ENCODE measurements at places on chromosomes 7 and 10.
A peak's percentile ranks its signal among the peaks of the same experiment; 100 is the strongest.

- no peak for DNase-seq
Observed at GRCh38 chr10:49304137-49304536, 5.2 kb downstream of the C10orf71 start.

DNA sequence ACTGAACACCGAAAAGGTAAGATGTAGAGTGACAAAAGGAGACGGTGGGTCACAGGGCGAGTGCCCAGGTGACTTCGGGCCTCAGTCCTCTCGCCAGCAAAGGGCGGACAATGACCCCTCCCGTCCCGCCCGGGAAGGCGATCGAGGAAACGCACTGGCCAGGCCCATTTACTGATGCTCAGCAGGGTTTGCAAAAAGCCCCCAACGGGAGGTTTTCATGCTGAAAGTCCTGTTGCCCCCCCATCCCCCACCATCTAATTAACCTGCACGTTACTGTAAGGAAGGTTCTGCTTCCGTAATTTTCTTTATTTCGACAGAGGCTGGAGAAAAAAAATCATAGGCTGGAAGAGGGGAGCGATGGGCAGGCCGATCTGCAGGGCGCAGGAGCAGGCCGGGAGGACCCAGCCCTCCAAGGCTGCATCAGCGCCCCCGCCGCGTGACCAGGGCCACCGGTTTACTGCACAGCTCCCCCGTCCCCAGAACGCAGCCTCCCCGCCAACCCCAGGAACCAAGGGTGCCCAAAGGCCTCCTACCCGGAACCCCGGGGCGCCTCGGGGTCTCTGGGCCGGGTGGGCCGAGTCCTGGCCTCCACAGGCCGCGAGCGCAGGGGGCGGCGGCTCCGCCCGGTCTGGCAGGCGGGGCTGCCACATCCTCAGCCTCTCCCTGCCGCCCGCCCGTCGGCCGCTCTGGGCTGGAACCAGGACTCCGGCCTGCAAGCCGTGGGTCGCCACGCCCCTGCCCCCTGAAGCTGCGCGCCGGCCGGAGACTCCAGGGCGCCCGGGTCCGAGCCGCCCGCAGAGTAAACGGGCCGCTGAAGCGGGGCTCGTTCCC, 613 bp downstream of the OAT start:
- peak; percentile 34 for DNase-seq

DNA sequence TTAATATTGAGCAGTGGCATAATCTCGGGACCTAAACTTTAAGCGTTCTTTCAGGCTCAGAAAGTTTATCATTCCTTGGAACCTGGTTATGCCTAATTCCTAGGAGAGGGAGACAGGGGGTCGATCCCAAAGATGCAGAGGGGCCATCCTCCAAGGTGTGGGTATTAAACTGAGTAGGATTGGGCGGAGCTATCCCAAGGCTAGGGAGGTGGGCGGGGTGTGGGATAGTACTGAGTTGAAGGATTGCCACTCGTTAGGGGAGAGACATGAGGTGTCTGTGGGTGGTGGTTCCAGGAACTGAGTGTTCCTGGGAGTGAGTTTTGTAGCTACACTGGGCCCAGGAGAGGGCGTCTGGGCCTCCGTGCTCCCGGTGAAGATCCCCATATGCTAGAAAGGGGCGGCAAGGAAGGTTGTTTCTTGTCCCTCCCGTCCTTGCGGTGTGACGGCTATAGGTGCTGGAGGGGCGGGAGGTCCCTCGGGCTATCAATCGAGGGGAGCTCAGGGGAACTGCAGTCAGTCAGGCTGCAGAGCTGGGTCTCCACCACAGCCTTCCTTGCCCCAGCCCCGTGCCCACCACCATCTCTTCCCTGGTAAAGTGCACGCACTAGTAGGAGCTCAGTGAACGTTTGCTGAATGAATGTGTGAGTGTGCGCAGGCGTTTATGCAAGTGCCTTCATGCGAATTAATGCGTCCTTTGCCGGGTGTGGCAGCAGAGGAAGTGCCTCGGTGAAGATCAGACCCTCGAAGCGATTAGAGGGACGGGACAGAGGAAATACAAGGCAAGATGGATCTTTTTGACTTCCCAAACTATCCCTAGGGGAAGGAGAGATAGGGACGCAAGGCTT, 3.0 kb upstream of the HMX2 start:
- no peak for DNase-seq

- DNase-seq = no peak
Observed at GRCh38 chr10:73086816-73087215, 9.8 kb downstream of the P4HA1 start.

DNA sequence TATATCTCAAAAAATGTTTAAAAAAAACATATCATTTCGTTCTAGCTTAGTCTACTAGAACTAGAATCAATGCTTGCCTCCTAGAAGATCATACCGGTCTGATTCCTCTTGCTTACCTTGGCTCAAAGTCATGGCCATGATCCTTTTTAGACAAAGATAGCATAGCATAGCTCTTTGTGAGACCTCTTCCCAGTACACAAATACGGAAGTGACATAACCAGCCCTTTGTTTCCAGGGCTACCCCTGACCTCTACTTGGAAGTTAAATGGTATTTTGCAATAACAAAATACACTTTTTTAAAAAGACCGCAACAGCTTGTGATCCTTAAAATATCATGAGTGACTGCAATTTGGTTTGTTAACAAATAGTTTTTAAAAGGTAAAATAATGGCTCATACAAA, 130.7 kb upstream of the NOBOX start:
- DNase-seq = no peak

DNA sequence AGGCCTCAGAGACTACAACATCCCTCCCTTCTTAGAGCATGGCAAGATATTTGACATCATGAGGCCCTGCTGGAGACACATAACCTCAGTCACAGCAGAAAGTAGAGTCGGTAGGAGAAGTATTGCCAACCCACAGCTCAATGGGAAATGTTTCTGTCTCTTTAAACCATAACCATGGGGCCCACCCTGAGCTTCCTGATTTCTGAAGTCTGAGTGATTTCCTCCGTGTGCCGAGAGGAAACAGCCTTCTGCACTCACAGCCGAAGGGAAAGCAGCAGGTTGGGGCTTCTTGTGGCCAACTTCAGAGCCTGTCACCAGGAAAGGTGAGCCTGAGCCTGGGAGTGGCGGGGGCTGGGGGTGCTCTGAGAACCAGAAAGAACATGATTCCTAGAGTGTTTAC, at the start of gene GIMAP1:
GIMAP1 (plus strand) TSS at position 246 of the 400 bp plus-strand sequence. CDS start 2,435 bp downstream, outside the sequence.
- peak; percentile 46 for DNase-seq

- no peak for DNase-seq
Observed at GRCh38 chr10:98899018-98899417, 336.6 kb downstream of the HPSE2 start.

- no peak for DNase-seq
Observed at GRCh38 chr7:31373337-31374289, 33.1 kb upstream of the NEUROD6 start.

DNA sequence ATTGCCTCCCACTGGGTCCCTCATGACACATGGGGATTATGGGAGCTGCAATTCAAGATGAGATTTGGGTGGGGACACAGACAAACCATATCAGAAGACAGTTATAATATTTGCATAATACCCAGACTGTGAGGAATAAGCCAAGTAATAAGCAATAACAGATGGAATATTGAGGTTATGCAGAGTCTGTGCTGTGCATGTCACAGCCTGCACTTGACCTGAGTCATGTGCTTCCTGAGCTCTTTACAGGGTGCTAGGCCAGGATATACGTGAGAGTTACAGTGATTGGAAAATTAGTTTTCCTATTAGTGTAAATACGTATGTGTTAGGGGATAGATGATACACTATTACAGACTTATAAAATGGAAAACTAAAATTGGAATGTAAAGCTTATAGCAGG, 288.7 kb downstream of the SDK1 start:
- no peak for DNase-seq

DNA sequence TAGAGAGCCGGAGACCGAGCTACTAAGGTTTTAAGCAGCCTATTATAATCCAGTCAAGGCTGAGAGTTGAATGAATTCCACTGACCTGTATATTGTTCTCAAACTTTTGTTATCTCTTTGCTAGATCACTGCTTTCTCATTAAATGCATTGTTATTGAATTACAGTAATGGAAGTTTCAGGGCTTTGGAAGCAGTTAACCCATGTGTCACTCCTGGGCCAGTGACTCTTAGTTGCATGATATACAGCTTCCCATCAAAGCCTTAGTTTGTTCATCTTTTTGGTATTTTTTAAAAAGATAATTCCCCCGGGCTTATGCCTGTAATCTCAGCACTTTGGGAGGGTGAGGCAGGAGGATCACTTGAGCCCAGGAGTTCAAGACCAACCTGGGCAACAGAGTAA, 55.4 kb upstream of the KIAA1217 start:
- DNase-seq = no peak

GRCh38 chr7:71488308-71488707, 356.4 kb downstream of the GALNT17 start:
- DNase-seq = no peak

DNA sequence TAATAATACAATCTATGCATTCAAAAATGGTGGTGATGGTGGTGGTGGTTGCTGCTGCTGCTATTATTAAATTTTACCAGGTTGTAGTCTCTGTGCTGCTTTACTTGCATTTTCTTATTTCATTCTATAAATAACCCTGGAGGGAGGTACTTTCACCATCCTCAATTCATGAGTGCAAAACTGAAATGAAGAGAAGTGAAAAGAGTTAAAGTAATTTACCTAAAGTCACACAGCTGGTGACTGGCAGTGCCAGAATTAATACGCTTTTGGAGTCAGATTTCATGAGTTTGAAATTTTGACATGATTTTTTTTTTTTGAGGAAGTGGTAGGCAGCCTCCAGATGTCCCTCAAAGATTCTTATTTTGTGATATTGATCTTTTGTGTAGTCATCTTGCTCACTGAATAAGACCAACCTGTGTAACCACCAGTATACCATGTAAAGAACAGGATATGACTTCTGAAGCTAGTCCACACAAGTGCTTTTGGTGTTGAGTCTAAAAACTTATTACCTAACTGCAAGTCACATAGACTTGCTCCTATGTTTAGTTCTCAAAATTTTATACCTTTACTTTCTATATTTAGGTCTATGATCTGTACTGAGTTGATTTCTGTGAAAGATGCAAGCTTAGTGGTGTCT, 218.8 kb downstream of the ZWINT start:
- no peak for DNase-seq

- no peak for DNase-seq
Observed at GRCh38 chr7:43462836-43463235, 120.1 kb upstream of the STK17A start.

DNA sequence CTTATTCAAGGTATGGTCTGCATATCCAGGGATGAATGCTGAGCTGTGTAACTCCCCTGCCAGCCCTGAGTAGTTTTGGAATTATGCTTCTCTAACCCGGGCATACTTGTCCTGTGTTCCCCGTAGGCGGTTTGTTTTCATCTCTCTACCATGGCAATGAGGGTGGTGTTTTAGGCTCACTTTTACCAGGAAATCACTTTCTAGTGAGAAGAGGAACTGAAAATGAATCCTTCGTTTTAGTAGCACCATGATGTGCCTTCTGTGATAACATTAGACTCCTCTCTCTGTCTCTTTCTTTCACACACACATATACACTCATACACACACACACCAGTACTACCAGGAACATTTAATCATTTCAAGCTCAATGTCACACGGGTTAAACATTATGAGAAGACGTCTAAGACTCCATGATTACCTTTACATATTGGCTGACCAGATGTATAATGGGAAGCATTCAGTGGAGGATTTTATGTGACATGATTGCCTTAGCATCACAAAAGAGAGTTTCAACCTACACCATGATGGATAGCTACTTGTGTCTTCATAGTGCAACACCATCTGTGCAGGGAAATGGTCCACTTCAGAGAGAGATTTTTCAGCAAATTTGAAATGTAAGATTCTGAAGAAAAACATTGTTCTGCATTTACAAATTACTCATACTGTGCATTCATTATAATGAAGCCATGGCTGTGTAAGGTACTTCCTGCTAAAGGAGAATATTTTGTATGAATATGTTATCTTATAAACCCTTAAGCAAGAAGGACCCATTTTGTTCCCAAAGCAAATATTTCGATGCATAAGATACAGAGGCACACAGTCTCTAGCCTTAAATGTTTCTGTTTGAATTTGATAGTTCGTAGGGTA, 31.0 kb upstream of the PFKP start:
- no peak for DNase-seq

GRCh38 chr7:92108821-92109220, 25.5 kb downstream of the CYP51A1 start:
- no peak for DNase-seq

- no peak for DNase-seq
Observed at GRCh38 chr7:141227454-141227853, 153.6 kb downstream of the TMEM178B start.

DNA sequence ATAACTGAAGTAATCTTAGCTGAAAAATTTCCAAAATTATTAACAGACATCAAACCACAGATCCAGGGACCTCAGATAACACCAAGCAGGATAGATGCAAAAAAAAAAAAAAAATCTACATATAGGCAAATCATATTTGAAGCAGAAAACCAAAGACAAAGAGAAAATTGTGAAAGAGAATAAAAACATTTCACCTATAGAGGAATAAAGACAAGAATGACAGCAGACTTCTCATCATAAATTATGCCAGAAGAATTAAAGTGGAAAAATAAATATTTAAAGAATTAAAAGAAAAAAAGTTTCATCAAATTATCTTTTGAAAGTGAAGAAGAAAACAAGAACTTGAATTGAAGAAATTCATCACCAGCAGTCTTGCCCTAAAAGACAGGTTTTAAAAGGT, 467.5 kb downstream of the GPAM start:
- no peak for DNase-seq

DNA sequence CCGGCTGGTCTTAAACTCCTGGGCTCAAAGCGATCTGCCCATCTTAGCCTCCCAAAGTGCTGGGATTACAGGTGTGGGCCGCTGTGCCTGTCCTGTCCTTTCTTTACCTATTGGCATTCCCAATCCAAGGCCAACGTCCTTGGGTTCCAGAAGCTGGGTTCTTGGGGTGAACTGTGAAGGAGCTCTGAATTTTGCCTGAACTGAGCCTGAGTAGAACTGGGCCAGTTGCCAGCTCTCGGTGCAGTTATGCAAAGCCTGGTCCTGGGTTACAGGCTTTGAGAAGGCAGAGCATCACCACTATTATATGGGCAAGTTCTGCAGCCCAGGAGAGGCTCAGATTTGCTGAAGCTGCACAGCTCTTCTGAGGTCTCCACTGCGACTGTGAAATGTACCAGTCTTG, 24.6 kb upstream of the SH2D4B start:
- DNase-seq = no peak

DNA sequence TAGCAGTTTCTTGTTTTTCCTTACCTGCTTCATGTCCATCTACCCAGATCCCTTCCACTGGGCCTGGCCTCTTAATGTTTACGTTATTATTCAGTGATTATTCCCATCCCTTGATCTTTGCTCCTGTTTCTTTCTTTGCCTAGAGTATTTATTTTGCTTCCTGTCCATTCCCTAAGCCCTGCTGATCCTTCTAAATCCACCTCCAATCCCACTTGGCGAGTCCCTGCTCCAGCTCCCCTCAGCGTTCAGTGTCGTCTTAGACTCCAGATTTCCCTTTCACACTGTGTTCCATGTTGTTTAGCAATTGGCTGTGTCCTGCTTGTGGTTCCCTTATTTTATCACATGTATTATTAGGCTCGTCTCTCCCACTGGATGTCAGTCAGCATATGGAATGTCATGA, 7.3 kb downstream of the PPP2R2D start:
- no peak for DNase-seq

GRCh38 chr7:136272934-136273333, 295.8 kb upstream of the MTPN start:
- DNase-seq = no peak

Data from activated CD8-positive, alpha-beta memory T cell treated with anti-CD3 and anti-CD28 coated beads for 1 hour (primary cell).